ENCODE measurements at places on chromosomes 16 and 17. TPM values are rescaled to one million over a fixed set of nuclear protein-coding genes. Genes with fewer than 3 reads are reported as not detected.

DNA sequence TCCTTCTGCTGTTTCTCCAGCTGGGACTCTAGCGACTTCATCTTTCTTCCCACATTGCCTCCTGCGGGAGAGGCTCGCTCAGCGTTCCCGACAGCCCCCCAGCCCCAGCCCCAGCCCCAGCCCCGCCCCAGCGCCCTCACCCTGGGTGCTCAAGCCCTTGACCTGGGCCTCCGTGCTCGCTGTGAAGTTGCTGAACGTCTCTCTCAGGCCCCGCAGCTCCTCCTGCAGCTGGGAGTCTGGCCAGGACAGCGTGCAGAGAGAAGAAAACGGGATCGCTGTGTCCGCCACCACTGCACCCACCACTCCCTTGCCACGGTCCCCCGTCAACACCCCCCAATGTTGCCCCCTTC lies 2.4 kb downstream of the ASGR1 start:
- DNase-seq = no peak

DNA sequence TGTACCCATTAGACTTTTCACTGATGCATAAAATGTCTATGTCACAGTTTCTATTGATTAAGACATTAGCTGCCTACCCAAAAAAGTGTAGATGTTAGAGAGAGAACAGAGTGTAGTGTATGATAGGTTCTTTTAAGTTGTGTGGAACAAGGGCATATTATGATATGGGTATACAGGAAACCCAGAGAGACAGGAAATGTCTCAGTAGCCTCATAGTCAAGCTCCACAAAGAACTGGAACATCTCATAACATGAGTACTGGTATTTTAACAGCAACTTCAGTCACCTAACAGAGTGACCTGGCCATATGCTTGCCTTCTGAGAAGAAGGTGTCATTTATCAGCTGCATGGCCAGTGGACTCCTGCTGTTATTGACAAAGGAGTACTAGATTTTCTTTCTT lies 128.1 kb downstream of the RGS9 start:
- DNase-seq = no peak

The C16orf96 gene
- 0.27 TPM for total RNA-seq

The SLC5A10 gene
- not detected for total RNA-seq

The GCGR gene
- 0.97 TPM for total RNA-seq

The TPSB2 gene
- total RNA-seq = 31.8 TPM

DNA sequence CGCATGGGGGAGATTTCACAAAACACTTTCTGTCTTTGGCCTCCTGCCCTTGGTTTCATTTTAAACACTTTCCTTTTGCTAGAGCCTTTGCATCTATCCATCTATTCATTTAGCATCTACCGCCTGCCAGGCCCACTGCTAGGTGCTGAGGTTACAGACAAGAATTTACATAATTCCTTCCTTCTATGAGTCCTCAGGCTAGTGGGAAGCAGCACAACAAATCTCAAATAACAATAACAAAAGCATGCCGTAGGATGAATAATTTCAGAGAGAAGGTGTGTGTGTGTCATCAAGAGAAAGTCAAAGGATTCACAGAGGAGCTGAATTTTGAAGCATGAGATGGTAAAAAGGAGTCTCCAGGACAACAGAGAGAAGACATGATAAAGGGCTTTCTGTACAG lies 6.1 kb upstream of the SLC46A1 start:
- no peak for DNase-seq

The AANAT gene
- total RNA-seq = not detected

The OR1A1 gene
- not detected for total RNA-seq

DNA sequence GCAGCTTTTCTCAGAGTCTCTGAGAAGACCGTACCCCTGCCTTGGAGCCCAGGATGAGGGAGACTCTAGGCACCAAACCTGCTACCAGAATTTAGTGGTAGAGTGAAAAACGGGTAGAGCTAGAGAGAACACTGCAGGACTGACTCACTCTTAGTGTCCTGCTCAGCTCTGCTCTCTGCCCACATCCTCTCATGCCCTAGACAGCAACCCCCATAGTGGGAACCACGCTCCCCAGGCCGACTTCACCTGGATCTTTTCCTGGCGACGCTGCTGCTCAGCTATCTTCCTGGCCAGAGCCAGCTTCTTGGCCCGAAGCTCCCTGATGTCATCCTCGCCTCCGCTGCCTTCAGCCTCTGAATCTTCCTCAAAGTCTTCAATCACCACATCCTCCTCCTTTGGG lies 26.7 kb downstream of the HIC1 start:
- no peak for DNase-seq

- no peak for DNase-seq
These were observed 7.4 kb upstream of the TMEM204 start for GRCh38 chr16:1525871-1526607.

The CIITA gene
- total RNA-seq = 16.0 TPM

DNA sequence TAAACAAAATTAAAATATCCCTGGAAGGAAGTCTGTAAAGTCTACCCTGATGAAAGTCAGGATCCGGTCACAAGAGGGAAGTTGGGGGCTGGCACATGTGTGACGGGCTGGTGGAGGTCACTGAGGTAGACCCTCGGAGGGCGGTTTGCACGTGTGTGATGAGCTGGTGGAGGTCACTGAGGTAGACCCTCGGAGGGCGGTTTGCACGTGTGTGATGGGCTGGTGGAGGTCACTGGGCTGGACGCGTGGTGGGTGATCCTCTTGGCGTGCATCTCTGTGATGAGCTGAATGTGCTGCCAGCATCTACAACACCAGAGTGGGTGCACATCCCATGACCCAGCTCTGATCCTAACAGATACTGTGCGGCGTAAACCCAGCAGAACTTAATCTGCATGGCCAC lies 43.7 kb upstream of the METRNL start:
- no peak for DNase-seq

The INCA1 gene
- total RNA-seq = 2.5 TPM
